CD4-positive, alpha-beta T cell treated with Interleukin-4 for 1 hour (primary cell): ENCODE measurements at places on chromosomes 16 and 17.
A peak's percentile ranks its signal among the peaks of the same experiment; 100 is the strongest.

DNA sequence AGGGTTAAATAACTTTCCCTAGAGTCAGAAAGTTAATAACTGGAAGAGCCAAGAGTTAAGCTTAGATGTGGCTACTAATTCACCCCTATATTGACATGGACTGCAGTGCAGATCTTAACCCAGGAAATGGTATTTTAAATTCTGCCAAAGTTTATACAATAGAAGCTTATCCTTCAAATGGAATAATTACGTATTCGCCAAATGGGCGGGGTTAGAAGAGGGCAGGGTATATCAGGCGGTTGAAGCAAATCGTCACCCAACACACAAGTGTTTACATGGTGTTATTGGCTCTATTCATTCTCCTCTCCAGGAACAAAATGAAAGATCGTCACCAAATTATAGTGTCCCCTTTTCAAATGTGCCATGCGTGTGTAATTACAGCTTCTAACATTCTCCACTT lies 182.7 kb downstream of the PRKCB start:
- DNase-seq: no peak

DNA sequence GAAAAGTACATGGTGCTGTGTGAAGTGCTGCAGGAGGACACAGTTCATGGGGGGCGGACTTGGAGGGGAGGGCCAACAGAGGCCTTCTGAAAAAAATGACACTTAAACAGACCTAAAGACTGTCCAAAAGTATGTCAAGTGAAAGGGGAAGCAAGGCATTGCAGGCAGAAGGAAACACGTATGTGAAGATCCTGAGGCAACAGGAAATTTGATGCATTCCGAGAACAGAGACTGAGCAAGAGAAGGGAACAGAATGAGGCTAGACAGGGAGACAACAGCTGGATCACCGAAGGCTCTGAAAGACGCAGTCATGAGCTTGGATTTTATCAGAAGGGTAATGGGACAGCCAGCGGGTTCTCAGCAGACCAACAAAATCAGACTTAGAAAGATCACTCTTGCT lies 1.1 kb downstream of the IFT20 start:
- DNase-seq: no peak

- no peak for DNase-seq
Observed at GRCh38 chr16:72187551-72187950, 15.6 kb upstream of the PMFBP1 start.

DNA sequence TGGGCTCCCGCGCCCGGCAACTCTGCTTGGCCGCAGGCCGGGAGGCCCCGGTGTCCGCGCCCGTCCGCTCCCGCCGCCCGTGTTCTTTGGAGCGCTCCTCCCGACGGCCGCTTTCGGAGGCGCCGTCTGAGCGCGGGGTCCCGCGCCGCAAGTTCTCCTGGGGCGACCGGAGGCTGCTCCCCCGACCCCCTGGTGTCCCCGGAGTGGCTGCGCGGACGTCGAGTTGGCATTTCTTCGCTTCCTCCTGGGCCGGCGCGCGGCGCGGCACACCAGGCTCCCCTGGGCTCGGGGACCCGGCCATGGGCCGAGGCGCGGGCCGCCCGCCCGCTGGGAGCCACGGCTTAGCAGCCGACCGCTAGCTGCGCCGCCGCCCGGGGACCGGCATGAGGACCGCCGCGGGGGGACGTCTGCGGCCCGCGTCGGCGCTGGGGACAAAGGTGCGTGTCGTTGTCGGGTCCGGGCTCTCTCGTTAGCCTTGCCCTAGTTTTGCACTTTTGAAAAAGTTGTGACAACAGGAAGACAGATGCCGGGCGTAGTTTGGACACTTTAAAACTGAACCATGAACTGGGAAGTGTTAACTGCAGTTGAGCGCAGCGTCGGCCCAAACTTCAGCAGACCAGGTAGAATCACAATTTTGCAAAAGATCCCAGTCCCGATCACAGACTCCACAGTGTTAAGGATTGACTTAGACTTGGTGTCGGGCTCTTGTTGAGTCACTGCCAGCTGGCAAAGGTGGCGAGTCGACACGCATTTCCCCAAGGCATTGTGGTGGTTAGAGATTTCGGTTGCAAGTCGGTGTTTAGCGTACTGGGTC lies 700 bp downstream of the UBN1 start:
- peak; percentile 48 for DNase-seq

DNA sequence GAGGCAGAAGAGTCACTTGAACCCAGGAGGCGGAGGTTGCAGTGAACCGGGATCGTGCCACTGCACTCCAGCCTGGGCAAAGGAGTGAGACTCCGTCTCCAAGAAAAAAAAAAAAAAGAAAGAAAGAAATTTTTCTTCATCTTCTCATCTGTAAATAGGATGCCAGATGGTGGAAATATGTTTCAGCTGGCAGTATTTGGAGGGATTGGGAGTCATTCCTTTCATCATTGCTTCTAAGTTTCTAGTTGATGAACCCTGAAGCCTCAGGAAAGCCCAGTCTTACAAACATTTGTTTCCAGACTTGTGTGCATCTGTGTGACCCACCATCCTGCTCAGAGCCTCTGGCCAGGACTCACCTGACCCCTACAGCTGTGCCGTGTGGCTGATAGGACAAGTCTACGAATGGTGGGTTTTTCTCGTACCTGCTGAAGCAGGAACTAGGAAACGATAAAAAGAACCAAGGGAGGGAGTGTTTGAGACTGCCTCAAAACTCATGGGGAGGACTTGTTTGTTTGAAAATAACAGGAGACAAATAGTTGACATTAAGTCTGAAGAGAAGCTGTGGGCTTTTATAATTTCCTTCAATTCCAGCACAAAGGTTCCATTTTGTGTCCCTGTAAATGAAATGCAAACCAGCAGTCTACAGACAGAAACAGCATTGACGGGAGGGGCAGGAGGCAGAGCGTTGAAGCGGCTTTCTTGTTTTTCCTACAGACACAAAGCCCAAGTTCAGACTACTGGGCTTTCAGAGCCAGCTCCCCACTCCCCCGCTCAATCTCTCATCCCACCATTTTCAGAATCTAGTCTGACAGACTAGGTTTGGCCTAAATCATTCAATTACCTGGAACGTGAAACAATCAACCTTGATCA lies 24.9 kb downstream of the CDRT4 start:
- DNase-seq: no peak

GRCh38 chr16:87065446-87066132 lies 251.6 kb downstream of the C16orf95 start:
- no peak for DNase-seq

GRCh38 chr17:50152736-50153135 lies 2.3 kb upstream of the PPP1R9B start:
- no peak for DNase-seq

DNA sequence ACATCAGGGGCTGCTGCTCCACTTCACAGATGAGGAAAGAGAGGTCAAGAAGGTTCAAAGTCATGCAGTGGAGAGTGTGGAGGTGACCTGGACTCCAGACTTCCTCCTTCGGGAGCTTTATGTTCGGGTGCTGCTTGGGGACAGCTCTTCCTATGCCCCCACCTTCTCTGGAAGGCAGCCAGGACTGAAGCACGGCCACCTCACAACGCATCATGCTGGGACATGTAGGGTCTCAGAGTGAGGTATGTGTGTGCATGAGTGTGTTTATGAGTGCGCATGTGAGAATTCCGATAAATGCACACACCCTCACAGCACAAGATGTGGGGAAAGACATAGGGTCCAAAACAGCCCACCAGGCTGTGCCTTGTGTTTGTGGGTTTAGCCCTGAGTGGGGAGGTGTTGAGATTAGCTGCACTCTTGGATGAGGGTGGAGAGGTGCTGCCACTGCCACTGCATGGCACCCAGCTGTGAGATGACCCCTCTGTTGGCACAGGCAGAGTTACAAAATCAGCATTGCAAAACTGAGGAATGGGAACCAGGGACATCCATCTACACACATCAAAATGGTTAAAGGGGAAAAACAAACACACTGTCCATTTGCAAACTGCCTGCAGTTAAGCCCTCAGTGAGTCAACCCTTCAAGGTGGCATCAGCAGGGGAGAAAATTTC lies 367.4 kb downstream of the SEC14L1 start:
- DNase-seq: no peak

- DNase-seq: no peak
Observed at GRCh38 chr17:52106638-52107261, 51.8 kb downstream of the CA10 start.

GRCh38 chr16:2115591-2115973 lies 20.1 kb downstream of the PKD1 start:
- DNase-seq: no peak

- DNase-seq: no peak
Observed at GRCh38 chr16:56294579-56294978, 103.3 kb downstream of the GNAO1 start.

DNA sequence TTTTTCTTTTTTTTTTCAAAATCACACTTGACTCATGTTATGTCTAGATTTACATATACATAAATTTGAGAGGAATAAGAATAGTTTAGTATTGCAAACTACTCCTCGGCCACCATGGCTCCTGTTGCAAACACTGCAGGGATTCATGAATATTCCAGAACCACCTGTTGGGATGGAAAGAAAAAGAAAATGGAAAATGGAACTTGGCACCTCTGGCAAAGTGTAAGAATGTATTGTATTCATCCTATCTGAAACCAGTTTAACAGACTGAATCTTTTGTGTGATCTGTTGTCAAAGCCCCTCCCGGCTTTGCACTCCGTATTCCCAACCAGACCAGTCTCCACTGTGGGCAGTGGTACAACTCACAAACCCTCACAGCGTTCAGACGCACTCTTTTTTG lies 124.4 kb downstream of the SPECC1 start:
- DNase-seq: no peak

- no peak for DNase-seq
Observed at GRCh38 chr16:85349365-85350145, 237.3 kb upstream of the CIBAR2 start.

DNA sequence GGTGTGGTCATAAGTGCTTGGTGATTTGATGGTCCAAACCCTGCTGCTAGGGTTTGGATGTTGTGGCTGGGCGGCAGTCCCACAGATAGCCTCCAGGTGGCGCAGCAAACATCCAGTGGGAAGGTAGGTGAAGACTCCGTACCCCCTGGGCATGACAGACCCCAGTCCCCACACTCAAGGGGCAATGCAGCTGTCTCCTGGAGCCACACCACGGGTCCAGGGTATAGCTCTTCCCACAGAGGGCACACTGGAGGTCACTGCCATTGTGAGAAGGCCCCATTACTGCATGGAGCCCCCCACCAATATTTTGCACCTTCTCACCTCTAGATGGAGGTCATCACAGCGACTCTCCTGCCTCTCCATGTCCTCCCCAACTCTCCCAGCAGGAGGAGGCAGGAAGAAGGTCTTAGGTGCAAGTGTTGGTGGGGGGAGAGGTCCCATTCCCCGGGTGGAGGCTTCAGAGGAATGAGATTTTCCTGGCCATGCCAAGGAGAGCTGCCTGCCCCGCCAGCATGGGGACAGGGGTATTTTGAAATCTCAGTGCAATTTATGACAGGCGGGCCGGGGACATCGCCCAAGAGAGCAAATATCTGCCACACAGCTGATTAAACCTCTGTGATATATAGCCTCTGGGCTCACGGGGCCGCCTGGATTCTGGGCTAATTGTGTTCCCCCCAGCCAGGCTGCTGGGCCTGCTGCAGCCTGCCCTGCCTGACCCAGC lies 17.1 kb upstream of the C17orf113 start:
- DNase-seq: peak; percentile 67

- no peak for DNase-seq
Observed at GRCh38 chr17:28523876-28524275, 17.7 kb downstream of the FOXN1 start.

DNA sequence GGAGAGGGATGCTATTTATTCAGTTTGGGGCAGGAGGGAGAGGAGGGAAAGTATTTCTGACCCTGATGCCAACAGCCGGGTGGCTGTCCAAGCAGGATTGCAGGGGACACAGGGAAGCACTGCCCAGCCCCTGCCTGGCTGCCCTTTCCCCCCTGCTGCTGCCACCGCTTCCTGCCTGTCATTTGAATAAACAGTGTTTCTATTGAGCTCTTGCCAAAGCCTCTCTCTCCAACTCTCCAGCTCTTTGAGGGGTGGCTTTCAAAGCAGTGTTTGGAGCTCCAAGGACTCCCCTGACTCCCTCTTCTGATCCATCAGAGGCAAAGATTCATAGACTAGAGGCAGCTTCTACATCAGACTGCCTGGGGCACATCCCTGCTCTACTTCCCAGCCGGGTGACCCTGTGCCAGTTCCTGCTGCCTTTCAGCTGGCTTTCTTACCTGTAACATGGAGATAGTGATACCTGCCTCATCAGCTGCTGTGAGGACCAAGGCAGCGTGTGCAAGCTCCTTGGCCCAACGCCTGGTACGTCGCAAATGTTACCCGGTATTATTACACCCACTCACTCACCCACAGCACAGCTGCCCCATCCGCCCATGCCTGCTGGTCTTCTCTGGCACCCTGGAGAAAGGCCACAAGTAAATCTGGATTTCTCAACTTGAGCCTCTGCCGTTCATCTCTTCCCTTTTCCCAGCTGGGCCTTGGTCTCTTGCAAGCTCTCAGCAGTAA lies 9.5 kb downstream of the PROCA1 start:
- DNase-seq: no peak

DNA sequence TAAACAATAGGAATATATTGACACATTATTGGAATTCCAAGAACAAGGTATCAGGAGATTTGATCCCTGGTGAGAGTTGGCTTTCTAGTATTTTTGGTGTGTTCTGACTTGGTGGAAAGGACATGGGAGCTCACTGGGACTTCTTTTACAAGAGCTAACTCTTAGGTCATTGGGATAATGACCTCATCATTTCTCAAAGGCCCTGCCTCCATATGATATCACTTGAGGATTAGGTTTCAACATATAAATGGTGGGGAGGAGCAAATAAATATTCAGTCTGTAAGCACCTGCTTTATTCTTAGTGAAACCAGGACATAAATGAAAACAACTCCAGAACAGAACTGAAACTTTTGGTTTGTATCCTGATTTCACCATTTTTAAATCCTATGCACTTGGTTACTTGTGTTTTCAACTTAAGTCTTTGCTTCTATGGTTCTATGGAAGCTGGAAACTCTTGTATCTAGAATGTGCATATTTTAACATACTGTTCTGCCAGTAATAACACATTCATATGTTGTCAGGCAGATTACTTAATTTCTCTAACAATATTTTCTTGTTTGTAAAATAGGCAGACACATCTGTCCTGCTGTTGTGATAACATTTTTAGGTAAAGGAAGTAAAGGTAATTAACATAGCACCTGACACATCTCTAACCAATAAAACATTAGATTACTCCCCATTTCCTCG lies 1527.7 kb upstream of the CDH8 start:
- no peak for DNase-seq

GRCh38 chr17:31509805-31510177 lies 118.3 kb downstream of the RAB11FIP4 start:
- DNase-seq: no peak

DNA sequence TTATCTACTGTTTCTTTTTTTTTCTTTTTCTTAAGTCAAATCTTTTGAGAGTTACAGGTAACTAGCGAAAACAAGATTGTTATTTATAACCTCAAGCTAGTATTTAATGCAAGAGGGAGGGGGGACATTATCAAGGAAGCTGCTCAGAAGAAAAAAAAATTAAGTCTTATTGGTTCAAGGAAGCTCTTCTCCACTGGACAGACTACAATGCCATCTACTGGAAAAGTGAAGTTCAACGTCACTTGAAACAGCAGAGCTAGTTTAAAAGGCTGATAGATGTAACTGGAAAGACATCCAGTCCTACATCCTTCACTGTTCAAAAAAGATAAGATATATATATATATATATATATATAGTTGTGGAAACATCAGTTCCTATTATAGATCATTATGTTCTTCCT lies 418.0 kb upstream of the PSMD7 start:
- DNase-seq: no peak

- no peak for DNase-seq
Observed at GRCh38 chr17:29216181-29216580, 30.5 kb upstream of the CRYBA1 start.
